ENCODE measurements at places on chromosomes 7 and 10.
A peak's percentile ranks its signal among the peaks of the same experiment; 100 is the strongest.

- DNase-seq, result no peak
Observed at GRCh38 chr10:4652111-4653010, 173.6 kb upstream of the AKR1E2 start.

DNA sequence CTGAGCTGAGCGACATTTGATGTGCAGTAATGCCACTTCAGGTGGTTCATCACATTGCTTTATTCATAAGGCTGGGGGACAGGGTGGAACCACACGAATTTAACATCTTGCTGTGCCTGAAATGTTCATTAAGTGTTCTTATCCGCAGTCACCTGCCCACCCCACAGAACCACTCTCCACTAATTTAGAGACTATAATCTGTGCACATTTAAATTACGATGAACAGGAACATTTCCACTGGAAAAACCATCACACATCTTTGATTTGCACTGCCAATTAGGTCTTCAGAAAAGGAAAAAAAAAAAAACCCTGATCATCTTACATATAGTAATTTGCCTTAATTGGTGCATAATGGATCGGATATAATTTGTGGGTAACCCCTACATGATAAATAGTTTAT, 2.3 kb downstream of the CDCA7L start:
- no peak for DNase-seq

DNA sequence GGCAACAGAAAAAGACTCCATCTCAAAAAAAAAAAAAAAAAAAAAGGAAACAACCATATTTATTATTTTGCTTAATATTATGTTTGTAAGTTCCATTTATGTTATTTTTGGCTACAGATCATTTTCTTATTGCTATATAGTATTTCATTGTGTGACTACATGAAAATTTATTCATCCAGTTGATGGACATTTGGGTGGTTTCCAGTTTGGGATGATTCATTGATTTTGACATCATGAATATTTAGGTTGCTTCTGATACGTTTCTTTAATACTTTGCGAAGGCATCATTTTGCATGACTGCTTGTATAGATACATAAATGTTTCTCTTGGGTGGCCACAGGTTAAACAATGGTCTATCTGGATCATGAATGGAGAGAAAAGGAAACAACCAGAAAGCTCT, 2.0 kb upstream of the NPSR1 start:
- no peak for DNase-seq

GRCh38 chr7:99004781-99005500, 126.6 kb downstream of the TRRAP start:
- no peak for DNase-seq

GRCh38 chr10:101140084-101140949, 9.2 kb downstream of the TLX1 start:
- no peak for DNase-seq

GRCh38 chr10:86523348-86523747, 1.8 kb upstream of the WAPL start:
- DNase-seq, result no peak

DNA sequence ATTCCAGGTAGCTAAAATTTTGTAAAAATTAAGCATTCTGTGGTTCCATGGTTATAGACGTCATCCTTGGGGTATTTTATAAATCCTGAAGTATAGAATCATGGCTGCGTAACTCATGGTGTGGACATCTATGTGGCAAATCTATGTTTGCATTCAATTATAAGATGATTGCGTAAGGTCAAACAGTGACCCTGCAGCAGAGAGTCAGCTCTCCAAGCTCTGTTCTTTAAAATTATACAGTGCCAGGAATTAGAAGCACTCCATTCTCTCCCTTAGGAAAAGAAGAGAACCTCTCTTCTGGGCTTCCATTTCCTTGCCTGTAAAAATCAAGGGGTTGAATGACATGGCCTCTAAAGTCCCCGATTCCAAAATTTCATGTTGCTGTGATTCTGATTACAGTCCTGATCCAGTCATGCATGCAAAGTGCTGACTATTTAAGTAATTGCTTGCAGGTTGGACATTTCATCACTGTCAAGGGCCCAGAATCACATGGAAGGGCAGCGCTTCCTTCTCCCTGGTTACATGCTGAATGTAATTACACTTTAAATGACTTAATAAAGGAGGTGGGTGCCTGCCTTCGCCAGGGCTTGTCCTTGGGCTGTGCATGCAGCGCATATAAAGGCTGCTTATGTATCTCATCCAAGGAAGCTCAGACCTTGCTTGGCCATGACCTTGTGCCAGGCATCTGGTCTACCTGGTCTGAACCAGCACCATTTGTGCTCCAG, 550.7 kb downstream of the TYW1 start:
- DNase-seq, result no peak

DNA sequence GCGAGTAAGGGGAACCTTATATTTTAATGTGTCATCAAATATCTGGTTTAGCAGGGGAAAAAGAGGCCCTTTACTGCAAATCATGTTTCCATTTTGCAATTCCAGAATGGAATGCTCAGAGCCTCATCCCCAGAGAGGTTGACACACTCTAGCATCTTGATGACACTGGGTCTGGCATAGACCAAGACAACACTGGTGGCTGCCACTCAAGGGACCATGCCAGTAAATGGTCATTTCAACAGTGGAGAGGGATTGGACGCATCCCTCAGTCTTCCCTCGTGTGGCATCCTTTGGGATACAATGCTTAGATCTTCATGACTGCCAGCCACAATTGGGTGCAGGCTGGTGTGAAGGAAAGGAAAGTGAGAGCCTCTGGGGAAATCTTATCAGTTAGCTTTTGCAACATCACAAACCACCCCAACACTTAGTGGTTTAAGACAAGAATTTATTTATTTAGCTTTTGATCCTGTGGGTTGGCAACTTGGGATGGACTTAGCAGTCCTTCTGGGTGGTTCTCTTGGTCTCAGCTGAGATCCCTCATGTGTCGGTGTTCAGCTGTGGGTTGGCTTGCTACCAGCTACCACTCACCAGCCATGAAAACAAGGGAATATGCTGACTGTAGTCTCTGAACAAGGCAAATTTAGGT, 21.6 kb downstream of the TACC2 start:
- no peak for DNase-seq

DNA sequence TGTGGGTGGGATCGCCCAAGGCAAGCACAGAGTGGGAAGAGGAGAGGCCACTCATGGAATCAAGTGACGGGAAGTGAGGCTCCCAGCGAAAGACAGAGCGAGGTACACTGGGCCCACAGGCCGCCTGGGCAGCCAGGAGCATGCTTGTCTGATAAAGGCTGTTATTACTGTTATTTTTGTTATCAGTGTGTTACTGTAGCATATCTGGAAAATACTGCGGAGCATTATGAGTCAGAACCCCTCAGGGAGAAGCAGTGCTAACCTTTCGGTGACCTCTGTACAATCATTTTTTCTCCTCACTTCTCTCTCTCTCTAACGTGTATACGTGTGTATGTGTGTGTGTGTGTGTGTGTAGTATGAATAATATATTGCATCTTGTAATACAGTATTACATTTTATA, 3.8 kb upstream of the TCERG1L start:
- DNase-seq, result no peak

DNA sequence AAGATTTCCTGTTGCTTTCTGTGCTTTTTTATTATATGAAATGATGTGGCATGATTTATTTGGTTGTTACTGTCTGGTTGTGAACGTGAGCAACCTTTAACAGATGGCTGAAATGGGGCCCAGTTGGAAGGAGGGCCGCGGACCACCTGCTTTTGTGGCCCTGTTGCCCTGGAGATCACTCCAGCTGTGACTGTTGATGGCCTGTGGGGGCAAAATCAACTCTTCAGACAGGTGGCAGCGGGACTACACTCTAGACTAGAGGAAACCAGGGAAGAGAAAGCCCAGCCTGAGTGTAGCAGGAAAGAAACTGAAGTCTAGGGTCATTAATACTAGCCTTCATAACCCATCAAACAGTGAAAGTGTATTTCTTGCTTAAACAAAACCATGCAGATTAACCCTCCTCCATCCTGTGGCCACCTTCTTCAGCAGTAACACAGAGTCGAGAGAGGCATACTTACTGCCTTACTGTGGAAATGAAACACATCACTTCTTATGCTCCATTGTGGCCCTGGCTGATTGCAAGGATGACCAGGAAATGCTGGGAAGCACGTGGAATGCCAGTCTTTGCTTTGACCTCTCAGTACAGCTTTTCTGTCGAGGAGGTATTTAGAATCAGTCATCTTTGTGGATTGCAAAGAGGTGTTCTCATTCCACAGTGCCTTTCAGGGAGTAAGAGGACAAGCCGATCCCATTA, 80.5 kb downstream of the CCNY start:
- no peak for DNase-seq

GRCh38 chr10:78737883-78738856, 330.6 kb upstream of the ZMIZ1 start:
- no peak for DNase-seq

DNA sequence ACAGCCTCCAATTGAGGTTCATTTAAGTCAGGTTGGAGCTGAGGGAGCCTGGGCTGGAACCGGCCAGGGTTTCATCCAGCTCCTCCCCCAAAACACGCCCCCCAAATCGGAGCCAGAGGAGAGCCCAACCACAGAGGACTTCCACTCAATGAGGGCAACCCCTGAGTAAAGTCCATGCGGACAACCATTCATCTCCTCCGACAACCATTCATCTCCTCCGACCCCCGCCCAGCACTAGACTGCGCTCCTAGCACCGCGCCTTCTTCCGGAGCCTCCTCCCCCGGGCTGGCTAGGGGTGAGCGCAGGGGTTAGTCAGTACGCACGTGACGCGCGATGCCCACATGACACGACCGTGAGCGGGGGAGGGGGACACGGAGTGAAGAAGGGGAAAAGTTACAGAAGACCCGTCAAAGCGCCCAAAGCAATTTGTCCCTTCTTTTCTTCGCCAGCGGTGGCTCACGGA, 1.4 kb downstream of the MAGI2 start:
- peak; percentile 49 for DNase-seq

DNA sequence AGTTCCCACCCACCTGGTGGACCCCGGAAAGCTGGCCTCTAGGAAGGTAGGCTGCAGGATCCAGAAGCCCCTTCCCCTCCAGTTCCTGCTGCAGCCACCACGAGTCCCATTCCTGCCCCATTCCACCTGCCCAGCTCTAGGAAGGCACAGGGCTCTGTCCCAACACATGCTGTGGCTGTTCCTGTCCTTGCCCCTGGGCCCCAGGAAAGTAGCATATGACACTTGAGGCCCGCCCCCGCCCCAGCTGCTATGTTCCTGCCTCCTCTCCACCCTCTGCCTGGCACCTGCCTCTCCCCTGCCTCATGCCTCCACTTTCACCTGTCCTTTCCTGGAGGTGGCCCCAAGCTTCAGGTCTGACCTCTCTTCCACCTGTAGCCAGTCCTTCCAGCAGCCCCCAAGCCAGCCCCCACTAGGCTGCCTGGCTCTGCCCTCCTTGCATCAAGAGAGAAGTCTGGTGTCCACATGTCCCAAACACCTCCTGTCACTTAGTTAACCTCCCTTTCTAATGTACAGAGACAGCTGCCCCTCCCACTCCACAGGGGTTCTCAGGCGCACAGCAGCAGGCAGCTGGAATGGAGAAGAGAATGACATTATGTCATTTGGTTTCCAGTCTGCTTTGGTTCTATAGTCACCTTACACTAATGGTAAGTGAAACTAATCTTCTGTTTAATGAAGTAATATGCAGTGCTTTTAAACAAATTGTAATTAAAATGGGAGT, 22.7 kb downstream of the YKT6 start:
- DNase-seq, result peak; percentile 43

DNA sequence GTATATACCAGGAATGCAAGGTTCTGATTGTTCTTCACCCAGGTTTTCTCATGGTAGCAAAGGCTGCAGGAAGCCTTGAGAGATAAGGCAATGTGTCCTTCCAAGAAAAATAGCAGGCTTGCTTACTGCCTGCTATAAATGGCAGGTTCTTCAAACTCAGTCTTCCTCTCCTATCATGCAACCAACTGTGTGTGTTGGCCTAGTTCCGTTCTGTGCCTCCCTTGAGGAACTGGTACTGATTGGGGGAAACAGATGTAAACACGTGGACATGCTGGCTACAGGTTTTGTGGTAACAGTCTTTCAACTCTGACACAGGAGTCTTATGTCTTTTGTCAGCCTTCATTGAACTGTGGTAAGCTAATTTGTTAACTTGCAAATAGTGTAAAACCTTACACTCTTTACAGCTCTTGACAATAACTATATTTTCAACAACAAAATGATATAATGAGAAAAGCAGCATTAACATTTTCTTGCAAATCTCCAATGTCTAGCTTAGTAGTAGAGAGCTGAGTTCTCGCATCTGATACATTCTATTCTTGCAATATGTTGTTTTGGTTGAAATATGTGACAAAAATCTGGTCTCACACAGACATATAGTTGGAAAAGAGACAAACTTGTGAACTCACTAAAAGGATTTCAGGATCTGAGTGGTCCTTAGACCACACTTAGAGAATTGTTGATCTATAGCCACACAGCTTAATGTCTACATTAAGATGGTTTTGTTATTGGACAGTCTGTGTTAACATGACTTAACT, 54.7 kb upstream of the LSM8 start:
- no peak for DNase-seq

GRCh38 chr7:149053384-149053783, 25.1 kb upstream of the PDIA4 start:
- DNase-seq, result no peak

Data from NT2/D1 (cell line).